ENCODE measurements at places on chromosomes 4 and X.
A peak's percentile ranks its signal among the peaks of the same experiment; 100 is the strongest.

- DNase-seq: no peak
Observed at GRCh38 chrX:151870602-151871001, 42.1 kb upstream of the MAGEA4 start.

DNA sequence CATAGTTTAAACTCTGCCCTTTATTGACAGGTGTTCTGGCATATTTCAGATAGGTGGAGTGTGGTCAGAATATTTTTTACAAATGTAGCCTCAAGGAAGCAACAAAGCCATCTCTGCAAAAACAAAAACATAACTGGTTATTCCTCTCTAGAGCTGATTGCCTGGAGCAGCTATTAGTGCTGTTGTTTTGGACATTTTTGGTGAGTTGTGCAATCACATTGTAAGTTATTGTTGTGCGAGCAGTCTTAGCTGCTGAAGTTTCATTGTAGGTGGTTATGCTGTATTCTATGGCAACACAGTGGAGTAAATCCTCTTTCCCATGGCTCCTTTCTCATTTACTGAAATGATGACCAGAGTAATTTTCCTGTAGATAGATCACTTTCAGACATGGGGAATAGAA lies 1413.0 kb downstream of the PCDH7 start:
- no peak for DNase-seq

GRCh38 chr4:513327-513726 lies 14.3 kb downstream of the PIGG start:
- no peak for DNase-seq

DNA sequence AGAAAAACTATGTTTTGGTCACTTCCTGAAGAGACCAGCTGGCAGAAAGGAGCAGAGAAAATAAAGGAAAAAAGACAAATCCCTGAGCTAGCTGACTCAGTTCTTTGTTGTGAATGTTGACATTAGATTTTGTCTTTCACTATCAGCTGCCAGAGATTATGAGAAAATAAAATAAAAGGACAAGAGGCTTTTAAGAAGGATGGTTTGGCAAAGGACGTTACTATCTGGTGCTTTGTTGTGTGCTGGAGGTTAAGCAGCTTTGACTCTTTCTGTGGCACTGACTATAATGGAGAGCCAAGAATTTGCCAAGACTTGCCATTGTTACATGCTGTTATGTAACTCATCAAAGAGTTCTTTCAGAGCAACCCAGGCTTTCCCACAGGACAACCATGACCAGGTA lies 12.1 kb downstream of the ASB5 start:
- DNase-seq: no peak

- no peak for DNase-seq
Observed at GRCh38 chr4:837772-838171, 11.8 kb upstream of the CPLX1 start.

DNA sequence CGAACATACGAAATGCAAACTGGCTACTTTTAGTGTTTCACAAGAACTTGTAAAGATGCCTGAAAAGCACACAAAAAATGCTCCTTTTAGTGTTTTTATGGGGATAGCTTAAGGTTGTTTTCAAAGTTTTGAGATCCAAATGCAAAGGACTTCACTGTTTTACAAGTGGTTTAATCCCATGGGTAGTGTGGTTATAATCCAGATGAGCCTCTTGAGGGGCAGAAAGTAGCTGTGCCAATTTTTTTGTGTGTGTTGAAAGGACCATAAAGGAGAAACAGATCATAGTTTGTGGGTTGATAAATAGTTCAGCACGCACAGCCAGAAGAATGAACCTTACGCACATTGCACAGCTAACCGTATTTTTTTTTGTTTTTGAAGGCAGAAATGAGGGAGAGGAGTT lies 126.9 kb upstream of the GIMD1 start:
- no peak for DNase-seq

GRCh38 chrX:96889726-96890125 lies 6.0 kb downstream of the RPA4 start:
- no peak for DNase-seq

DNA sequence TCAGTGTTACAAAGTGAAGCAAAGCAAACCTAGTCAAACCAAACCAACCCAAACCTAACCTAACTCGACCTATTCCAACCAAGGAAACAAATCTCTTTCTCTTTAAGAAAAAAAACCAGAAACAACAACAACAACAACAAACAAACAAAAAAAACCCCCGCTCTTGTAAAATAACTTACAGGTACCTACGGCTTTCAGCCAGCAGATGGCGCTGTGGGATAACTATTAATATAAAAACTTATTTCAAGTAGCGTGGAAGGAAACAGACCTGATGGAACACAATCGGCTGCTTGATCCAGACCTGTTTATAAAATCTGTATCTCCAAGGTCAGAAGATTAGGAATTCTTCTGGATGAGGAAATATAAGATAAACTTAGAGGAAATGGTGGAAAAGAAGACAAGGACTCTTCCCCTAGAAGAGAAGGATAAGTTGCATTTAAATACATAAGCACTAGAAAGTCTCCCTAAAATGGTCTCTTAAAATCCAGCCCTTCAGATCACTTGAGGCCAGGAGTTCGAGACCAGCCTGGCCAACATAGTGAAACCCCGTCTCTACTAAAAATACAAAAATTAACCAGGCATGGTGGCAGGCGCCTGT lies 34.4 kb upstream of the CDKL5 start:
- DNase-seq: peak; percentile 46

DNA sequence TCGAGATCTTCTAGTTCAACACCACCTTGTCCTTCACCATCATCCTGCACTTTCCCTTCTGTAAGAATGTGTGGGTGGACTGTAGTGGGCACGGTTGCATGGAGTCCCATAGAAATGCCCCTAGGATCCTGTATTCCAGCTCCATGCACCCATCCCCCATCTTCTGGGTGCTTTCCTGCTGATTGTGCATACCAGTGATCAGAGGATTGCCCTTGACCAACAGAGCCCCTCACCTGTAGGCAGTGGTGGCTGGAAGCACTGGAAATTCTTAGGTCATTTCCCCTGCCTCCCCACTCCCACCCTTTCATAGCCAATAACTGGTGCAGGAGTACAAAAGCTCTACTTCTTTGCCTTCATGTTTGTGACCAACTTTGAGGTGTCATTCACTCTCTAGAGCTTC lies 213.4 kb upstream of the ARSJ start:
- DNase-seq: no peak

- DNase-seq: no peak
Observed at GRCh38 chr4:10188400-10189004, 71.9 kb upstream of the WDR1 start.

DNA sequence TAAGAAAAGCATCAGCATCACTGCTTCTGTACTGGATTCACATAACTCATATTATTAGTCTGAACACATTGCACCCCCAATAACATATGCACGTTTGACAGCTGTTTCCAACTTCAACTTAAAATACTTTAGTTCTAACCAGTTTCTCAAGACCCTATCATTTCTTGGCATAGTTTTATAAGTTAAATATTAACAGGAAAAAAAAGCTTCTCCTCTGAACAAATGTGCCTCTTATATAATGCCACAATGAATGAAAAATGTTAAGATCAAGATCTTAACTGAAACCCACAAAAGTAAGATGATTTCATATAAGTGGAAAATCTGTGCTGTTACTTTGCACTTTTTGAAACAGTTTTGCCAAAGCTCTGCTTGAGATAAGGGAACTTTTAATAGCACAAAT lies 652.8 kb upstream of the FAM241A start:
- no peak for DNase-seq

DNA sequence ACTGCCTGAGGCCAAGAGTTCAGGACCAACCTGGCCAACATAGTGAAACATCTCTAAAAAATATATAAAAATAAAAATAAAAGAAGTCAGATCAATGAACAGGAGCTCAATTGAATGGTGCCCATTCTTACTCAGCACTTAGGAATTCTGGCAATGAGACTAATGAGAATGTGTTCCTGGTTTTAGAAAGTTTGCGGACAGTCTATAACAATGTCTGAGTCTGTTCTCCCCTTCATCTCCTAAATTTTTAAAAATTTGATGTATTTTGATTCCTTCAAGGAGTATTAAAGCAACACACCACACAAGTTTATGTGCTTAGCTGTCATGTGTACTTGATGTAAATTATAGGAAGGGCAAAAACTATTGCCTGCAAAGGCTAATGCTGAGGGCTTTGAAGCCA lies 30.6 kb upstream of the KCNIP4 start:
- DNase-seq: no peak

- no peak for DNase-seq
Observed at GRCh38 chr4:38562751-38563198, 101.2 kb upstream of the KLF3 start.

DNA sequence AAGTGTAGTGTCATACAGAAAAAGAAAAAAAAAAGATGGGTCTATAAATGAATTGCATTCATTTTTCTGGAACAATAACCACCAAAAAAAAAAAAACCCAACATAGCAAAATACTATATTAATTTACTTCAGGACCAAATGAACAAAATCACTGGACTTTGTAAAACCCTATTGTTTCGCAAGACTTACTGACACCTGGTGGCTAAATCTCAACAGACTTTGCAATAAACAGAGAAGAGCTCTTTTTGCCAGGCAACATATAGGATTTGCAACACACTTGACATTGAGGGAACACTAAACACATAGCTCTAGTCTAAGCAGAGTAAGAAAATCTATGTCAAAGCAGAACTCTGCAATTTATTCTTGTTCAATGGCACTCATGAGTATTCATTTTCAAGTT lies 990.2 kb downstream of the STPG2 start:
- no peak for DNase-seq

DNA sequence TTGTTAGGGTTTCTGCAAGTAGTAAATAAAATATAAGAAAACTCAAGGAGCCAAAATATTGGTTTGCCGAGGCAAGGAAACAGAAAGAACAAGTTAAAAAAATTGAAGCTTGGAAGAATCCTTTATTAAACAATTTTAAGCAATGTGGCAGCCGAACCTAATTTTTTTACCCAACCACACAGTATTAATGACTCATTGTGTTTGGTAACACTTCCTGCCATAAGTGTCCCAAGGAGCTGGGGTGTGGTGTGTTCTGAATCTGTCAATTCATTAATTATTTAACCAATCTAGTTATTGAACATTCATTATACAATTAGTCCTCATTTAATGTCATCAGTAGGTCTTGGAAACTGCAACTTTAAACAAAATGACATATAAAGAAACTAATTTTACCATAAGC lies 19.3 kb upstream of the CPE start:
- no peak for DNase-seq

- DNase-seq: no peak
Observed at GRCh38 chrX:96721354-96721753, 36.7 kb downstream of the DIAPH2 start.

DNA sequence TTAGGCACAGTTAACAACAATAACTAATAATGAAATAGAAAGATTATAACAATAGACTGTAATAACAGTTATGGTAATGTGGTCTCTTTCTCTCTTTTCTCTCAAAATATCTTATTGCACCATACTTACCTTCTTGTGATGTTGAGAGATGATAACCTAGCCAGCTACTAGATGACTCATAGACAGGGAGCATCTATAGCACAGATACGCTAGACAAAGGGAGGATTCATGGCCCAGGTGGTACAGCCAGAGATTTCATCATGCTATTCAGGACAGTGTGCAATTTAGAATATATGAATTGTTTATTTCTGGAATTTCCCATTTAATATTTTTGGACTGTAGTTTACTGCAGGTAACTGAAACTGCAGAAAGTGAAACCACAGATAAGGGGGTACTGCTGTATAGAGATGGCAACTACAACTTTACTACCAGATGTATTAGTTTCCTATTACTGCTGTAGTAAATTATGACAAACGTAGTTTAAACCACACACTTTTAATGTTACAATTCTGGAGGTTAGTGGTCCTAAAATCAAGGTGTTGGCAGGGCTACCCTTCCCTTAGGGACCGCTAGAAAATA lies 41.8 kb upstream of the MAGED1 start:
- DNase-seq: no peak

DNA sequence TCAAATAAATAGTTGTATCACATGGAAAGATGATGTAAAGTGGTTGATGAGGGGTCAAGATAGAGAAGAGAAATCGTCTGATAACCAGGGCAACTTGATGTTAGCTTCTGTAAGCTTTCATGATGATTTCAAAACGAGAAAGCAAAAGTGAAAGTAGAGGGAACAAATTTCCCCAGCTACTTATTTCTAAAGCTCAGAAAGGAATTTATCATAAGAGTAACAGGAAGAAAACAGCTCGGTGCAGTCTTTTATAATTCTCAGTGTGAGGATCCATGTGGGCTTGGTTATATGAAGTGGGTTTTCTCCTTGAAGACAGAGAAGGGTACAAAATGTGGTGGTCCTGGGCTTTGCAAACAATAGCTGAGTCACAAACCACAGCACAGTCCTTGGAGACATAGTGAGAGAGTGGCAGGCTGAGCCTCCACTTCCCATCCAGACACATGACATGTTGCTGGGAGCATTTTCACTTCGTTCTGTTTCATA lies 32.1 kb upstream of the GLRA2 start:
- no peak for DNase-seq

- no peak for DNase-seq
Observed at GRCh38 chr4:98260047-98260578, 1.1 kb upstream of the RAP1GDS1 start.

- no peak for DNase-seq
Observed at GRCh38 chrX:1618689-1619088, 3.8 kb downstream of the ASMT start.

DNA sequence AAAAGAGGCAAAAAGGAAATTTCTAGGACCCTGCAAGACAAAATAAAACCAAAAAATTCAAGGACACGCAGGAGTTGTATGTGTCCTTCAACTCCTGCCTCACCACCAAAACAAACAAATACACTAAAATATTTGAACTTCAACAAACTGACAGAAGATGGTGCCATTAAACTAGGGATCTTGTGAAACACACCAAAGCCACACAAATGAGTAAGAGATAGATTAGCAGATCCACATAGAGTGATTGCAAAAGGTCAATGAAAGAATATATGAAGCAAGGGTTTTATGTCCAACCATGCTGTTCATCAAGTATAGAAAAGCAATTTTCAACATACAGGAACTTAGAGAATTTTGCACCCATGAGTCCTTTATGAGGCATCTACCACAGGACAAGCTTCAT lies 40.1 kb upstream of the SCML1 start:
- DNase-seq: peak; percentile 7

- peak; percentile 62 for DNase-seq
Observed at GRCh38 chrX:40152173-40152711, 54.5 kb upstream of the BCOR start.

- DNase-seq: no peak
Observed at GRCh38 chr4:81634766-81635549, 163.3 kb upstream of the RASGEF1B start.

DNA sequence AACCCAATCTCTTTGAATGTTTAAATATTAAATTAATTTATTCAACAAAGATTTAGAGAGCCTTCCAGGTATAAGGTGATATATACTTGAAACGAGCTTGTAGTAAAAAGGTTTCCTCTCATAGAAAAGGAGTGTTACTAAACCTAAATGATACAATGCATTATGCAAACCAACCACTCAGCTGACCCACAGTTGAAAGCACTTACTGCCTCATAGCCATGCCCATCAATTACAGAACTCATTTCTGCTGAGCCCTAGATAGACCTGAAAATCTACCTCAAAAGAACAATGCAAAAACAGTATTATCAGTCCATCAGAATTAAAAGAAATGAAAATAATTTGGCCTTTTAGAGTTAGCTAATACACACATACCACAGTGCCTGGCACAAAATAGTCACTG lies 75.4 kb downstream of the KCNIP4 start:
- no peak for DNase-seq

All from globus pallidus (tissue), 1 donor.